LHCN-M2 (cell line): ENCODE measurements at places on chromosomes 12 and 14.

DNA sequence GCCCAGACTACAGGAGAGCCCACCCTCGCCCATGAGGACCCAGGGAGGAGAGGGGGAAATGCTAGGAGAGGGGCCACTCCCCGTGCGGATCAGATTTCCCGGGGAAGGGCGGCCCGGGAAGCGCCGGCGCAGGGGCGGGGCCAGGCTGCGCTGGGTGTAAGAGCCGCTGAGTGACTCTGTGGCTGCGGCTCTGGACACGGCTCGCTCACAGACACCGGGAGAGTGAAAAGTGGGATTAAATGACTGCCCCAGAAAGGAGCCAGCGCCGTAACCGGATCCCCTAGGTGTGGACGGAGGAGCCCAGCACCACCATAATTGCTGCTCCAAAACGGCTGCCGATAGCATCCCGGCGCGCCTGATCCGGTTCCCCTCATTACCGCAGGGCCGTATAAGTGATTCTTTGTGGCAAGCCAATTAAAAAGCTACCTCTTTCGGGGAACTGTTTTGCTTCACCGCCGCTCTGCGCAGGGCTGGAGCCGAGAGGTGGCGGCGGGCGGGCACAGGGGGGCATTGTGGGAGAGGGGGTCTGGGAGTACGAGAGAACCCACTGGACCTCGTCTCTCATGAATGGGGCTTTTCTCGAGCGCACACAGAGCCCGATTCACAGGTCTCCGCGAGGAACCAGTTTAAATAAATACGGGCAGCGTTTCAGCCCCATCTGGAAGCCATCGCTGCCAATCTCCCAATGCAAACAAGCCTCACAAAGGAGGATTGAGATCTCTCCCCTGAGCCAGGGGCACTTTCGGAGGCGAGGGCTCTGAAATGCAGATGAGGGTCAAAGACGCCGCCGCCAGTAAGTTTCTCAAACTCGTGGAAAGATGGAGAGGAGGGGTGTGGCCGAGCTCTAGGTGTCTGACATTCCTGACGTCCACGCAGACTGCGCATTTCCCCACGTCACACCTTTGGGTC, 2.5 kb downstream of the COL2A1 start:
- no peak for DNase-seq

DNA sequence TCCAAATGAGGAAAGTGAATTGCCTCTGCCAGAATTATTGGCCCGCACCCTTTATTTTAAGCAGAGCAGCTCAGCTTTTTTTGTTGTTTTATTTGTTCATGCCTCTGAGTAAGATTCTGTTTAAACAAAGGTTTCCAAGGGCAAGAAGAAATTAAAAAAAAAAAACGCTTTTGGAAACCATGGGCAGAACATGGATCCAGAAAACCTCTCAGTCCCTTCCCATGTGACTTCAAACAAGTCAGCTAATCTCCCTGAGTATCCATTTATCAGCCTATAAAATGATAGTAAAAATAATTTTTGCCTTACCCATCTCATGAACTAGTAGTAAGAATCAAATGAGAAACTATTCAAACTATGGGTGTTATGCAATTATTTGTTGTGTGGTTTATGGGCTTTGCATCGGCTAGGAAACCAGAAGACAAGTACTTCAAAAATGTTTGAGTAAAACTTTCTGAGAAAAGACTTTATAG, 27.6 kb downstream of the KITLG start:
- peak; percentile 63 for DNase-seq

DNA sequence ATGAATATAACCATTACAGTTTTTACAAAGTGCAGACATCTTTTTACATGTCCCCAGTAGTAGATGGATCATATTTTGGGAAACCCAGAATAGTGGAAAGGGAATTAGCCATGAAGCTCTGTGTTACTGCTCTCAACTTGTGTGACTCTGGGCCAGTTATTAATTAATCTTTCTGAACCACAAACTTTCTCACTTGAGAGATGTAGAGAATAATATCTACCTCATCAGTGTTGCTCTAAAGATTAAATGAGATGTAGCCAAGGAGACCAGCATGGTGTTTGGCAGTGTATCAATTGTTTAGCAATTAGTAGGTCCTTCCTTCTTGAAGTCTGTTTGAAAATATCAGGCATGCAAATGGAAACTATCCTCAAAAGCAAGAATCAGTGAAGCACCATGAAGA, 169.2 kb downstream of the TMTC2 start:
- no peak for DNase-seq

DNA sequence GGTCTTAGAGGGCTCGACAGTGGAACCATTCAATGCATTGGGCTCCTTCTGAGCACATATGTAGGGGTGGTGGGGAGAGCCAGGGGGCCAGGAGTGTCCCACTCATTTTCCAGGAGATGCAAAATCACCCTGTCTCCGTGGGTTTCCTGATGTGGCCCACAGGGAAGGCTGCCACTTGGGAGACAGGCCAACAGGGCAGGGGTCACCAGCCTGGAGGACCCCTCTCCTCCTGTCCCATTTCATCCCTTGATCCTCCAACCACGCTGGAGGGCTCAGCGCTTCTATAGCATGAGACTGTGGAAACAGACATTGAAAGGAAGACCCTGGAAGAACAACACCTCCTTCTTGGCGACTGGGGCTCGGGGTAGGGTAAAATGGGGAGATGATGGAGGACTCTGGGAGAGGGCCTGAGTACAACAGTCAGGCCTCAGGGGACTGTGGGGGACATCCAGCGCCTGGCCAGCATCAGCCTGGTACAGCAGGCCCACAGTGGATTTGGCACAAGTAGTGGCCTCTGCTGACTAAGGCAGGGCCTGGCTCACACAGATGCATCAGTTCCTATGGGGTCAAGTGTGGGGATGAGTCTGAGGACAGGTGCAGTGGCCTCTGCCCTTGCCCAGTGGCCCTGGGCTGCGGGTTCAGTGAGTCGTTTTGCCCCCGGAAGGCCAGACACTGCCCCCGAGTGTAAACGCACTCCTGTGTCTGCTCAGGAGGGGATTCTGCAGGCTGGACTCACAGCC, 68.0 kb downstream of the PRIMA1 start:
- DNase-seq = no peak

DNA sequence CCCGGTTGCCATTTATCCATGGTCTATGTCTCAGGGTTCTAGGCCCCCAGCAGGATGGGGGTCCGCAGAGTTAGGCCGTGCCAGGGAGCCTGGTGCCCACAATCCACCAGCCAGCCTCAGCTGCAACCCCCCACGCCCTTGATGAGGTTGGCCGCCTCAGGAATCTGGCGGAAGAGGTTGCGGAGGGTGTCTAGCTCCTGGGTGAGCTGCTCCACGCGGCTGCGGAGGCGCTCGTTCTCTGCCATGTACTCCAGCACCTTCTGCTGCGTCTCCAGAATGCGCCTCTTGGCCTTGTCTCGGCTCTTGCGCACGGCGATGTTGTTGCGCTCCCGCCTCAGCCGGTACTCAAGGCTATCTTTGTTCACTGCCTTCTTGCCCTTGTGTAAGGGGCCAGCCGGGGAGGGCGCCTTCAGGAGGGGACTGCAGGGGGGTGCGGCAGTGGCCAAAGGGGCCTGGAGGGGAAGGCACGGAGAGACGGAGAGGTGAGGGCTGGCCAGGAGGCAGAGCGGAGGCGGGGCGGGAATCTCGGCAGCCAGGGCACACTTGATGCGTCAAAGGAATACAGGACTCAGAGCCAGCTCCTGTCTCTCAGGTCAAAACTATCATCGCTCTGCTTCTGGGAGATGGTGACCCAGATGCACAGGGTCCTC, 1.6 kb downstream of the CEBPE start:
- DNase-seq = no peak

- DNase-seq = no peak
Observed at GRCh38 chr14:94713115-94713514, 56.8 kb downstream of the GSC start.

- no peak for DNase-seq
Observed at GRCh38 chr12:42627151-42627550, 37.6 kb upstream of the PRICKLE1 start.

DNA sequence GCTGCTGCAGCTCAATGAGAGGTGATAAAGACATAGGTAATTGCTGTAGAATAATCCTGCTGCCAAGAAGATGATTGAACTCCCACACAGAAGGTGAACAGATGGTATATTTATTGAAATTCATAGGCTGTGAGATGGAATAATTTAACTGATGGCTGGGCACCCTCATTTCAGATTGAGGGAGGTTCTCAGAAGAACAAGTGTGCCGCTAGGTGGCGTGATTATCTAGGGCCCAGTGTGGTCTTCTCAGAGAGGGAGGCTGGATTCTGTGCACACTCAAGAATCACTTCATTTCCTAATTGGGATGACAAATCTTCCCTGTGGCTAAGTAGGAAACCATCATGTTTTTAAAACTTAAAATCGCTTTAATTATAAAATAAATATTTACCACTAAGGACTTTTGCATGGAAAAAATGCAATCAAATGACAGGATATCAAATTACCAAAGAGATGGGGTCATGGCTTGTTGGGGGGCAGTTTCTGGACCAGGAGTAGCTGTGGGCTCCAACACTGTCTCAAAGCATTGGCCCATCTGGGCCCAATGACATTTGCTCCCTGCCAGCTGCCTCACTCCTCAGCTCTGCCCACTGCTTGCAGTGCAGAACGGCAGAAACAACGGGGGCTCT, 132.3 kb downstream of the SNAPC1 start:
- DNase-seq = peak; percentile 63

DNA sequence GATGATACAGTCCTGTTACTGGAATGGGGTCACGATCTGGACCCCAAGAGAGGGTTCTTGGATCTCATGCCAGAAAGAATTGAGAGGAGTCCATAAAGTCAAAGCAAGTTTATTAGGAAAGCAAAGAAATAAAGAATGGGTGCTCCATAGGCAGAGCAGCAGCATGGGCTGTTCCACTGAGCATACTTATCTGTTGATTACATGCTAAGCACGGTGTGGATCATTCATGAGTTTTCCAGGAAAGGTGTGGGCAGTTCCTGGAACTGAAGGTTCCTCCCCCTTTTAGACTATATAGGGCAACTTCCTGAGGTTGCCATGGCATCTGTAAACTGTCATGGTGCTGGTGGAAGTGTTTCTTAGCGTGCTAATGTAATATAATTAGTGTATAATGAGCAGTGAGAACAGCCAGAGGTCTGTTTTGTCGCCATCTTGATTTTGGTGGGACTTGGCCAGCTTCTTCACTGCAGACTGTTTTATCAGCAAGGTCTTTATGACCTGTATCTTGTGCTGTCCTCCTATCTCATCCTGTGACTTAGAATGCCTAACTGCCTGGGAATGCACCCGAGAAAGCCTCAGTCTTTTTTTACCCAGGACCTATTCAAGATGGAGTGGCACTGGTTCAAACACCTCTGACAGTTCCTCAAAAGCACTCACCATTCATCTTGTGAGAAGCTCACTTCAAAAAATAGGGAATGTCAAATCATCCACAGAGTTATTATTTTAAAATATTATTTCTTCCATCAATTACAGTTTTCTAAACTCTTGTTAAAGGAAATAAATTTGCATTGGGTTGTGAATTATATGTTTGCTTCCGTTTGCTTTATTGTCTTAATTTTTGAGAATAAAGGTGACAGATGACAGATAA, 1358.8 kb upstream of the TMEM132C start:
- DNase-seq = no peak

DNA sequence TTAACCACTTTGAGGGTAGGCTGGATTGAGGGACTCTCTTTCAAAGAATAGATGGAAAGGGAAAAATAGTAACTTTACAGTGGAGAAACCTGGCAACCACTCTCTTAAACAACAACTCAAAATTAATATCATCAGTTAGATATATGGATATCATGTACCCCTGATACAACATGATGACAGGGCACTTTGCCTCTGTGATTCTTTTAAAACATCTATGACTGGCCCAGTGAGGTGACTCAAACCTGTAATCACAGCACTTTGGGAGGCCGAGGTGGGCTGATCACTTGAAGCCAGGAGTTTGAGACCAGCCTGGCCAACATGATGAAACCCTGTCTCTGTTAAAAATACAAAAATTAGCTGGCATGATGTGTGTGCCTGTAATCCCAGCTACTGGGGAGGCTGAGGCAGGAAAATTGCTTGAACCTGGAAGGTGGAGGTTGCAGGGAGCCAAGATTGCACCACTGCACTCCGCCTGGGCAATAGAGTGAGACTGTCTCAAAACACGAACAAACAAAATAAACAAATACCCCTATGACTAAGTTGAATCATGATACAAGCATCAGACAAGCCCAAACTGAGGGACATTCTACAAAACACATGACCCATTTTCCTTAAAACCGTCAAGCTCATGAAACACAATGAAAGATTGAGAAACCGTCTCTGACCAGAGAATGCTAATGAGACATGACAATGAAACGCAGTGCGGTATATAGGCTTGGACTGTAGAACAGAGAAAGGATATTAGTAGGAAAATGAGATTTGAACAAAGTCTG, 26.4 kb upstream of the SLC7A8 start:
- DNase-seq = peak; percentile 43

DNA sequence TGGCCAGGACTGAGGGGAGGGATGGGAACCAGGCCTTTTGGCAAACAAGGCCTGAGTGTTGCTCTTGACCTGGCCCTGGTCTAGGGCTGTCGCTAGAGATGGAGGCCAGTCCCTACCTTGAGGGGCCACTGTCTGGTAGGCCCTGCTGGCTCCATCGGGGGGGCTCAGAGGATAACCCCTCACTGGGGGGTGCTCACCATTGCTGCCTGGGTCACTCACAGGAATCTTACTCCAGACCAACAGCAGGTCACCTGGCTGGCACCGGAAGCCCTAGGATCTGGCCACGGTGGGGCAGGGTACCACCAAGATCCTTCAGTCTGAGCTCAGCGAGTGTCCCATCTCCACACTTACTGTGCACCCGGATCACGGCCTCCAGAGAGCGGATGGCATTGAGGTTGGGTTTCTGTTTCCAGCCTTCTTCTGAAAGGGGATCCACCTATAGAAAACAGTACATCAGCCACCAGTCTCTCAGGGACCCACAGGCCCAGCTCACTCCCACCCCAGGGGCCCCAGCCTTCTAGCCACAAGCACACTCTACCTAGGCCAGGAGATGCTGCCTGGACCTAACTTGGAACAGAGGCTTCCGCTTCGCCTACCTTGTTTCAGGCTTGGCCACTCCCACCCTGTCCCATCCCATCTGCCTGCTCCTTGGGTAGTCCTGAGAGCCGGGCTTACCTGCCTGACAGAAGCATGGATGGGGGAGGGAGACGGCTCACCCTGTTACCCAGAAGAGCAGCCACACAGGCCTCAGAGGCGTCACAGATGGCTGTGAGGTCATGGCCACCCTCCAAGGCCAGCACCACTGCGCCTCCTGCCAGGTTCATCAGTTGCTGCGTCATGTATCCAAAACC, 12.2 kb downstream of the SLC48A1 start:
- DNase-seq = no peak

DNA sequence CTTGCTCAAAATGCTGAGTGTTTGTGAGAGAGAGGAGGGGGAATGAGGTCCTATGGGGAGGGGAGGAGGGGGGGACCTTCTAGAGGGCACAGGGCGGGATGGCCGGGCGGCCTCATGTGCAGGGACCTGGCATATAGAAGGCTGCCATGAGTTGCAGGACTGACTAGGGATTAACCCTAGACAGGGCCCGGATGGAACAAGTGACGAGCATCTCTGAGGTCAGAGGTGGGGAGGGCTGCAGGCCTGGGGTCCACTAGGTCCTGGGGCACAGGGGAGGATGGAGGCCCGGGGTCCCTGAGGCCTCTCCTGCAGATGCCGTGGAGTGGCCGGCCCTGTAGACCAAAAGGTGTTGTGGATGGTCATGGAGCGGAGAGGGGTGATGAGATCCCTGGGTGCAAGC, 104.0 kb upstream of the EIF5 start:
- DNase-seq = no peak
